ENCODE measurements at places on chromosomes 6 and 20.

- no peak for DNase-seq
Measured at GRCh38 chr6:150325066-150325772, 43.6 kb upstream of the IYD start.

DNA sequence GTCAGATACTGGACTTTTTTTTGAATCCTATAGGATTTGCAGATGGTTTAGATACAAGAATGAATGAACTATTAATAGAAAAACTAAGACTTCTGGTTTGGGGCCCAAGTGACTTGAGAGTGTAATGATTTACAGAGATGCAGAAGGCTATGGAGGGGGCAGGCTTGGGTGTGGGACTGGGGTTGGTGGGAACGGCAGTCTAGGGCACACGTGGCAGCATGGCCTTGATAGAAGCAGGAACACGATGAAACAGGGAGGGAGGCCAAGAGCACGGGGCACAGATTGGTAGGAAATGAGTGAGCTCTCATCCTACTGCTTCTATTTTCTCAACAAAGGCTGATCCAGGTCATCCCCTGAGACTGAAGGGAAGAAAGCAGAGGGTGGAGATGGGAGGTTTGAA, 3.4 kb upstream of the UST start:
- DNase-seq, result peak; percentile 40

GRCh38 chr6:68159433-68159832, 475.6 kb upstream of the ADGRB3 start:
- no peak for DNase-seq

DNA sequence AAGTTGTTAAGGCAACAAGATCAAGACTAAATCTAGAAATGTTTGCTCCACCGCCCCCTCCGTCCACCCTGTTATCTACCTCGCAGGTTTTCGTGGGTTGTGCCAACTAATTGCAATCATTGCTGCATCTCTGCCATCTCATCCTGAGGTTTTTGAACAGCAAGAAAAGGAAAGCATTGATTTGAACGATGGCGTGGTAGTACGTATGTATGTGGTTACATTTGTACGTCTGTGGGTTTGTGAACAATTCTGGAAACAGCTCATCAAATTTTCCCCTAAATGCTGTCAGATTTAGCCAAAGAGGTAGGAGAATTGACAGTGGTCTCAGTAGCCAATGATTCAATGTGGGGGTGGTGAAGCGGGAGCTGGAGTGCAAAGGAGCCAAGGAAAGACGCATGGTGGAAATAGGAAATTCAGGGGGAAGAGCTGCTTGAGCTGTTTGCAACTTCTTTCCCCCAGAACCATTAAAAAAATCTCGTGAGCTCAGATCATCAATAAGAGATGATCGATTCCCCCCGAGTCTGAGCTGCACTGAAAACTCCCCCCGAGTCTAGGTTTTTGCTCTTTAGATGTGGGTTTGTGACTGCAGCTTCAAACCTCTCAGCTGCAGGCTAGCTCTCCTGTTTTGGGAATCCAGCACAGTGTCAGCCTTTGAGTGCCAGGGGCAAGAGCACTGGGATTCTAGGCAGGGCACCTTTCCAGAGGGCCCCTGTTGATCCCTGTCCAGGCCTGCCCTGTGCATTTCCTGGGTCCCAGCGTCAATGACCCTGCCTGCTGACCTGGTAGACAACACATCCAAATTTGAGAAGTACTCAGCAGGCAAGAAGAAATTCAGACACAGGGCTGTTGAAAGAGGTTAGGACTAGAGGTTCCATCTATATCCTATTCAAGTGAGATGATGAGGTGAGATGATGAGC, 72.6 kb upstream of the LY86 start:
- peak; percentile 79 for DNase-seq
